ENCODE measurements at places on chromosomes 5 and 9. TPM values are rescaled to one million over a fixed set of nuclear protein-coding genes. Genes with fewer than 3 reads are reported as not detected.

- no peak for DNase-seq
Observed at GRCh38 chr5:10465726-10466125, 24.0 kb downstream of the ROPN1L start.

DNA sequence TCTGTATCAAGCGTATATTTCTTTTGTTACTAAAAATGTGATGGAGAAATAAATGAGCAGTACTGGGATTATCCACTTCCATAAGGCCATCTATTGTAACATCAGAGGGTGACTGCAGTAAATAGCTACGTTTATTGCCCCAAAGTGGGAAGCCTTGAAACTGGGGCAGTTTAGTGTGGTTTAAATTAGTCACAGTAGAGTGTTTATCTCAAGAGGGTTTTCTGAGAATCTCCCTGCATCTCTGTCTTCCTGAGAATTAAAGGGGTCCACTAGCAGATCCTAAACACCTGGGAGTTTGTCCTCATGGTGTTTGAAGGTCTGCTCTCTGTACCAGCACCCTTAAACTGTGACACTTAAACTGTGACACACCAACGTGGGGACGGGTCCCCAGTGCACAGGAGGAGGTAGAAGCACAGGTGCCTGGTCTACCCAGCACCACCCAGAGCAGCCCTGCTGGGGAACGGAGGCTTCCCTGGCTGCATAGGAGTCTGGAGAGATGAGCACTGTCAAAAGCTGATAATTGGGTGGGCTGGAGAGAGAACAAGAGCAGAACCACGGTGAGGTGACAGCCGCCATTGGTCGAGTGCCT lies 25.2 kb downstream of the PRRC2B start:
- no peak for DNase-seq

- no peak for DNase-seq
Observed at GRCh38 chr5:10140195-10140973, 109.3 kb downstream of the ATPSCKMT start.

GRCh38 chr5:66198837-66199236 lies 54.7 kb downstream of the SREK1 start:
- no peak for DNase-seq

GRCh38 chr9:224026-224425 lies 9.4 kb downstream of the DOCK8 start:
- no peak for DNase-seq

DNA sequence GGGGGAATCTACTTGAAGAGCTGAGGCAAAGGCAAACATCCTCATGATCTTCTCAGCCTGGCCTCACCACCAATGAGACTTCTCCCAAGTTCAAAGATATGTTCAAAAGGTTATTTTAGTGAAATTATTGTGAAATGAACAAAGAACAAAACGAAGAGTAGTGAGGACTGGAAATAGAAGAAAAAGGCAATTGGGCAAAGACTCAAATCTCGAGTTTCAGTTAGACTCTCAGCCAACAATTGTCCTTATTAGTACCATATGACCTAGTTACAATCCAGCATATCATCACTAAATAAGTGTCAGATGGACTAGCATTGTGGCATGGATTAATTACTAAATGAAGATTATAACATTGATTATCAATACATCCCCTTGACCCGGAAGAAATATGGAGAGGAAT lies 9.0 kb downstream of the ZNF474 start:
- no peak for DNase-seq

DNA sequence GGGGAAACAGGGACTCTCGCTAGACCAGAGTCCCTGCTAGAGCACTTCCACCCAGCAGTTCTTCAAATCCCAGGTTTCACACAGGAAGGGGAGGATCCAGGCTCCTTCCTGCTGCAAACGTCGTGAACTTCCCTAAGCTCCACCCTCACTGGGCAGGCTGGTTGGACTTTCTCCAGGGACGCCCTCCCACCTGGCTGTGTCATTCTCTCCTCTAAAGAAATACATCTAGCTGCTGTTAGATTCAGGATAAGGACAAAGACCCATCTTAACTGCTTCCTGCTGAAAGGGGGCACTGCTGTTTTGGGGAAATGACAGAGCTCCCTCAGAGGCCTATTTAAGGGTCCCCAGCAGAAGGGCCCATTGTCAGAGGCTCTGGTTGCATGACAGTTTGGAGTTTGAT lies 230.7 kb downstream of the SEMA6A start:
- no peak for DNase-seq

- DNase-seq, result no peak
Observed at GRCh38 chr9:17739022-17739421, 160.2 kb downstream of the SH3GL2 start.

GRCh38 chr9:79131824-79132377 lies 439.9 kb upstream of the TLE4 start:
- no peak for DNase-seq

- no peak for DNase-seq
Observed at GRCh38 chr9:68720656-68721313, 15.7 kb downstream of the PIP5K1B start.

GRCh38 chr5:154435226-154435625 lies 10.6 kb upstream of the SAP30L start:
- no peak for DNase-seq

The SHISAL2B gene
- 0.27 TPM for polyA plus RNA-seq

The PCA3 gene
- polyA plus RNA-seq, result 0.96 TPM

The ARHGEF28 gene
- 60.1 TPM for polyA plus RNA-seq

The ANKRD20A1 gene
- 6.1 TPM for polyA plus RNA-seq
